Progenitor cell of endocrine pancreas (in vitro differentiated cells): ENCODE measurements at places on chromosomes 4 and X. TPM values are rescaled to one million over a fixed set of nuclear protein-coding genes. Genes with fewer than 3 reads are reported as not detected.

DNA sequence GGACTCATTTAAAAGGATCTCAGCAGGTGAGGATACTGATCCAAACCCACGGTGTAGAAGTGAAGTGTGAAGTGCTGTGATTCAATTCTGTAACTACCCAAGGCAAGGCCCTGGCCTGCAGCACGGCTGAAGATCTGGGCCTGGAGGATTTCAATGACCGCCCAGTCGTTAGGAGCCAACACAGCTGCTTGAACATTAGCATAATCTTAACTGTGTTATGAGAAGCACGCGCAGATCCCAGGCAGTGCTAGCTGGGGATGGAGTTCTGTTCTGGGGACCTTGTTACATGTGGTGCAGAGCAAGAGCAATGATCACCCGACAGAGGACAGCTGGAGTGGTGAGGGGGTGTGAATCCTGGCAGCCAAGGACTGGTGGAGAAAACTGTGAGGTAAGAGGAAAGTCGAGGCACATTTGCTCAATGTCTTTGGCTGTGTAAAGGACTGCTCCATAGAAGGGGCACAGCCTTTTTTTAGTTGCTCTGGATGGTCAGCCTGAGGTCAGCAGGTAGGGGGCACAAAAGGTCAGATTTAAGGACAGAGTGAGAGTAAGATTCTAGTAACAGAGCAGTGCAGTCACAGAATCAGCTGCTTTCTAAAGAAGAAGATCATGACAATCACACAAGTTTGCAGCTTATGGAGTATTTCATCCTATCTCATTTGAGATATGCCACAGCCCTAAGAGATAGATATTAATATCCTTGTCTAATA is 181.8 kb downstream of the DCLK2 start:
- no peak overlapping the region for H3K4me3 ChIP-seq
- H3K27ac ChIP-seq: peak overlapping the region; percentile 9
- no peak for DNase-seq
- peaks cover 16% of the 10 kb centered on the region for H3K4me1 ChIP-seq

GRCh38 chrX:136467303-136467702 is 20.4 kb upstream of the BRS3 start:
- no peaks in the 10 kb centered on the region for H3K36me3 ChIP-seq
- H3K4me1 ChIP-seq: peaks cover 2% of the 10 kb centered on the region
- DNase-seq: no peak

TRIM61 gene
- 2.3 and 3.5 TPM in 2 replicates for total RNA-seq

DNA sequence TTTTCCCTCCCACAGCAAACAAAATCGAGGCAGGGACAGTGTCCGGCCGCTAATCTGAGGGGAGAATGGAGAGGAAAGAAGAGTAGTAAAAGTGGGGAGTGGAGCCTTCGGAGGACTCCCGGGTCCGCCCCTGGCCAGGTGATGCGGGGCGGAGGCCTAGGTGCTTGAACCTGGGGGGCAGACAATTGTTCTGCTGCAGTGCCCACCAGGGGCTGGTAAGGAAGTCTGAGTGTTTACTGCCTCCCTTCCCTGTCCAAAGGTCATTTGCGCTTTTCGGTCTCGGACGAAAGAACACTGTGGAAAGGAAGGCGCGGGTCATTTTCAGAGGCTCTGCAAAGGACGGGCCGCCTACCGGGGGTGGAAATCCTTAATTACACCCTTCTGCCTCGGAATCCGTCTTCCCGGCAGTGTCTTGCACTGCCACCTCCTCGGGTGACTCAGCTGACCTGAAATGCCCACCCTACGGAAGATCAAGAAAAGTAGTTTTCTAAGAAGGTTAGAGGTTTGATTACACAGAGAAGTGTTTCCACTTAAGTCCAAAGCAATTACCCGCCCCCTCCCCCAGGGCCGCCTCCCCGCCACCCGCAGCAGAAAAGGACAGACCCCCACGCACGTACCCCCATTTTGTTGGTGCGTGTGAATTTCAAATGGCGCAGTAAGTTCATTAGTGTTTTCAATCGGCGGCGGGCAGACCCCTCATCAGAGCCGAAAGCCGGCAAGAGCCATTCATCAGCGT is 99.9 kb upstream of the TENM3 start:
- peak overlapping the region; percentile 74 for H3K27ac ChIP-seq
- H3K4me1 ChIP-seq: peaks cover 17% of the 10 kb centered on the region
- no peak for DNase-seq
- peak overlapping the region; percentile 83 for H3K4me3 ChIP-seq

STOX2 gene
- total RNA-seq: 21.9 and 23.8 TPM in 2 replicates

- H3K27me3 ChIP-seq: peaks cover 9% of the 10 kb centered on the region
- H3K27ac ChIP-seq: no peak overlapping the region
- no peak for DNase-seq
Measured at GRCh38 chr4:21768349-21769310, 179.9 kb downstream of the KCNIP4 start.
